Right lobe of liver (tissue), 6 donors: ENCODE measurements at places on chromosomes 5 and 9. TPM values are rescaled to one million over a fixed set of nuclear protein-coding genes. Genes with fewer than 3 reads are reported as not detected.

DNA sequence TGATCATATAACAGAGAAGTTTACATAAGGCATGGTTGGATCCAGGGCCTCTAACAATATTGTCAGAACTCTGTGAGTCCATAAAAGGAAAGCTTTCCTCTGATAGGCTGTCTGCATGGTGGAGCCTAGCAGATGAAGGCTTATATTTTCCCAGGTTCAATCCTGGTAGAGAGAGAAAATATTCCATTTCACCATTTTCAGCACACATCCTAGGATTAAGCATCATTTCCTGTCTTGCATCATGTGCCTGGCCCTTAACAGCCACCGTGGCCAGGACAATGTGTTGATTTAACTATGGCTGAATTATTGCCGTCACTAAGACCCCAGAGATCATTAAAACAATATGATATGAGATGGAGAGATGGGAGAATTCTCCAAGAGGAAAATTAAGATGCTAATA is 90.9 kb upstream of the GRIA1 start:
- no peak for DNase-seq

GRCh38 chr5:96741891-96742309 is 65.8 kb downstream of the ERAP1 start:
- no peak for DNase-seq

DNA sequence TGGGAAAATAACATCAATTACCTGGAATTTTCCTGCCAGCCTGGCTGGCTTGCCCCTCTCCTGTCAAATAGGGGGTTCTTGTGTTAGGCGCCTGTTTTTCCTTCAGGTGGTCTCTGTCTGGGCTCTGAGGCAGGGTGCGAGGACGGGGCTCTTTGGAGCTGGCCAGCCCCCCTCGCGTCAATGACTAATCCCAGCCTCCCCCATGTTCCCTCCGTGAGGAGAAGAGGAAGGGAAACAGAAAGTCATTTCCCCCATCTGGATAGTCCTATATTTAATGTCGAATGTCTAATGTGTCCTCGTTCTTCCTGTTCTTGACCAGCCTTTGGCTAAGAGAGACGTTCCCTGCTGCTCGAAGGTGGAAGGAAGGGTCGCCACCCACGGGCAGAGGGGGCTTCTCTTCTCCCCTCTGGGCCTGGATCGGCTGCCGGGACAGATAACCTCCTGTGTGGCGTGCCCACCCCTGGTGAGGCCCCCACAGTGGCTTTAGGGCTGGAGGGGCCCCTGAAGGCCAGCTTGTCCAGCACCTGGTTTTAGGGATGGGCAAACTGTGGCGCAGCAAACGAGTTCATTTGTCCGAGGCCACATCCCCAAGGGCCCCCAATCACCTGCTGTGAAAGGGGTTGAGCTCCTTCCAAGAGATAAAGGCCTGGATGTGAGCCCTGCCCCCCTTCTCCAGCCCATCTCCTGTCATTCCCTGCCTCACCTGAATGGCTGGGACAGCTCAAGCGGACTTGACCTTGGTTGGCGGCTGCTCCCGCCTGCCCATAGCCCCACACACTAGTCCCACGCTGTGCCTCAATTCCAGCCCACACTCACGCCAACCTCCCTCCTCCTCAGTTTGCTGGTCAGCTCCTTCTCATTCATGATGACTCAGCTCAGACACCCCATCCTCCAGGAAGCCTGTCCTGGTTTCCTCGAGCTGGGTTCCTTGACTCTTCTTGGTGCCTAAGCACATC is 35.9 kb upstream of the UNC5A start:
- DNase-seq, result no peak

ARHGEF37 gene
- 2.9 TPM for total RNA-seq

- no peak for DNase-seq
Measured at GRCh38 chr9:69649566-69650250, 22.5 kb downstream of the APBA1 start.
